ENCODE measurements at places on chromosomes 5 and 9. TPM values are rescaled to one million over a fixed set of nuclear protein-coding genes. Genes with fewer than 3 reads are reported as not detected.

DNA sequence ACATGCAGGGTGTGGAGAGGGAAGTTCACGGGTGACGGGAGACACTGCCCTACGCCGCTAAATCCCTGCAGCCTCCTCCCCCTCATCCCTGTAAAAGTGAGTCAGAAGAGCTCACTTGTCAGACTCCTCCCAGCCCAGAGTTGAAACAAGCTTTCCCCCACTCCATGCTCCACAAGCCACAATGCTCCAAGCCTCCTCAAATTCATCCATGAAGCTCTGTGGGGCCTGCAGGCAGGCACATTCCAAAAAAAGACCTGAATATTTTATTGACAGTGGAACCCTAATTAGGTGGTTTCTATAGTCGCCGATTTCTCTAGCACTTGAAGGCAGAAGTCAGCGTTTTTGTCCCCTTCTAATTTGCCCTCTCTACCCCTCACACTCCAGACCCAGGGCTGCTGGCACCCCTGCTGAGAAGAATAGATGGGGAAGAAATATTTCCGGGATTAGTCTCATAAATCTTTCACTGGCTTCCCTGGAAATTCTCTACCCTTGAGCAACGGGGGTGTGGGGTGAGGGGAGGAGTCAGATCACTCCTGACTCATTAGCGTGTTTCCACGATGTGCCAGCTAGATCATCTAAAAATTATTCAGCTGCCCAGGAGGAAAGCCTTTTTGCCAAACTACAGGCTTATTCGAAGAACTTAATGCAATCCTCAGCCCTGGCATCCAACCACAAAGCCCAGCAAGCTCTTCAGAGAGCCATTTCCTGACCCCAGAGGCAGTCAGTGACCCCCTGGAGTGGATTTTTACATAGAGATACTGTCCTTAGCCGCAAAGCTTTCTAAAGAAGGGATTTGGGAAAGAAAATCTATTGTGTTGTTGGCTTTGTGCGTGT lies 97.1 kb downstream of the ENC1 start:
- DNase-seq, result no peak

GRCh38 chr5:119651486-119651885 lies 22.1 kb downstream of the FAM170A start:
- DNase-seq, result no peak

GRCh38 chr5:39169081-39169480 lies 50.3 kb downstream of the FYB1 start:
- no peak for DNase-seq

DNA sequence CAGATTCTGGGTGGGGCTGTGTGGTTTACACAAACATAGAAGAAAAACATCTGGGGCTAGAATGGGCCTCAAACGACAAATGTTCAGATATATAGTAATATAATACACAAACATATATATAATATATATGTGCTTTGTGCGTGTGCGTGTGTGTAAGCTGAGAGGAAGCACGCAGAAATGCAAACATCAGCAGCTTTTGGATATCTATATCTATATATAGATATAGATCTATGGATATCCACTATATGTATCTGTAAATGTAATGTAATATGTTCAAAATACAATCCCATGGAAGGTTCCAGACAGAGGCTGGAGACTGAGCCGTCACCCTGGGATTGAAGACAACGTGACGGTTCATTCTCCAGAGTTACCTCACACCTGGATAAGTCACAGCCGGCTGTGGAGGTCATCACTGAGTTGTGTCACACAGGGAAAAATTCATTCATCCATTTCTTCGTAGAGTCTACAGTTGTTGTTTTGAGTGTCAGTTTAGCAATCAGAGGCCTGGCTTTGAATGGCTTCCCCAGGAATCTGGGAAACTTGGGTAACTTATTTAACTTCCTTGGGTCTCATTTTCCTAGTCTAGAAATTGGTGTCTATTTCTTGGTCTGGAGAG lies 123.0 kb upstream of the CPEB4 start:
- no peak for DNase-seq

The NHP2 gene
- total RNA-seq, result 77.2 TPM

DNA sequence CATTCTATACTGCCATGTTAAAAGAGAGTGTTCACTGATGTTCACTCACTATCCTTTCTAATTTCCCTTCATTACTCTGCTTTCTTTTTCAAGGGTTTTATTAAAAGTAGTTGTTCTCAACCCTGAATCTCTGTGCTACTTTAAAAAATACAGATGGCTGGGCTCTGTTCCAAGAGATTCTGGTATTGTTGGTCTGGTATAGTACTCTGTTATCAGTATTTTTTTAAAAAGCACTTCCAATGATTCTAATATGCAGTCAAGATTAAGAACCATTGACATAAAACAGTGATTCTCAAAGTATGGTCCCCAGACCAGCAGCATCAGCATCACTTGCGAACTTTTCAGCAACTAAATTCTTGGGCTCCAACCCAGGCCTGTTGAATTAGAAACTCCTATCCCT lies 77.0 kb upstream of the STARD4 start:
- no peak for DNase-seq

The CCDC192 gene
- not detected for total RNA-seq

GRCh38 chr5:5887833-5888232 lies 465.4 kb downstream of the ICE1 start:
- no peak for DNase-seq

- DNase-seq, result no peak
These were observed 151.0 kb downstream of the GCNT1 start for GRCh38 chr9:76610011-76610352.

- no peak for DNase-seq
These were observed 42.6 kb upstream of the SLC12A2 start for GRCh38 chr5:128040927-128041326.

All from cardiac septum (tissue), 1 donor.